ENCODE measurements at places on chromosomes 7 and 10.

GRCh38 chr7:37768611-37769010, 79.8 kb upstream of the NME8 start:
- no peak for DNase-seq

DNA sequence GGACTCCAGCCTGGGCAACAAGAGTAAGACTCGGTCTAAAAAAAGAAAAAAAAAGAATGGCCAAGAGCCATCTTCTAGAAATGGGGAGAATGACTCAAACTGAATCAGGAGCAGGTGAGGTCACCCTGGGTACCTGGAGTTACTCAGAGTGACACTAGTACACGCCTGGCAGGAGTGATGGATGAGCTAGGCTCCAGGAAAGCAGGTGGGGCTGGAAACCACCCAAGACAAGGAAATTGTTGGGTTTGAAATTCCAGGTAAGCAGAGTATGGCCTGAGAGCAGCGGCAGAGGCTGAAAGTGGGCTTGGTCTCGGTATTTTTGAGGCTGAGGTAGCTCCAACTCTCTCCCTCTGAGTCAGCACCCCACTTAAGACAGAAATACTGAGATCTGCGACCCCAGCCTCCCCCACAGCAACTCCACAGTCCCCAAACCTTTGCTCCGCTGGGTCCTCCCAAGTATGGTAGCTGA, 18.5 kb downstream of the DDIT4 start:
- DNase-seq, result no peak

DNA sequence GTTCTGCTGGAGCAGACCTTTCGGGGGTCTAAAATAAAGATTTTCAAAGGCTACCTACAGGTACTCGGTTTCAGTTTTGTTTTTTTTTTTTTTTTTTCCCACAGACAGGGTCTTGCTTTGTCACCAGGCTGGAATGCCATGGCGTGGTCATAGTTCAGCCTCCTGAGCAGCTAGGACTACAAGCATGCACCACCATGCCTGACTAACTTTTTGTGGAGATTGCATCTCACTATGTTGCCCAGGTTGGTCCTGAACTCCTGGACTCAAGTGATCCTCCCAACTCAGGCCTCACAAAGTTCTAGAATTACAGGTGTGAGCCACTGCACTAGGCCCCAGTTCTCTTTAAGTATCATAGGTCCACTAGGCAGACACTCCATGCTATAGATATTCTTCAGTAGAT, 34.5 kb downstream of the BAMBI start:
- no peak for DNase-seq

- no peak for DNase-seq
These were observed 148.4 kb downstream of the MAD1L1 start for GRCh38 chr7:2084331-2084730.

GRCh38 chr10:127556916-127557315, 7.8 kb downstream of the NPS start:
- peak; percentile 9 for DNase-seq

Data from NB4 (cell line).